ENCODE measurements at places on chromosomes 5 and 9.

GRCh38 chr9:130138791-130139190, 33.4 kb upstream of the NCS1 start:
- DNase-seq: no peak

- no peak for DNase-seq
Measured at GRCh38 chr9:135213566-135213965, 126.1 kb downstream of the OLFM1 start.

DNA sequence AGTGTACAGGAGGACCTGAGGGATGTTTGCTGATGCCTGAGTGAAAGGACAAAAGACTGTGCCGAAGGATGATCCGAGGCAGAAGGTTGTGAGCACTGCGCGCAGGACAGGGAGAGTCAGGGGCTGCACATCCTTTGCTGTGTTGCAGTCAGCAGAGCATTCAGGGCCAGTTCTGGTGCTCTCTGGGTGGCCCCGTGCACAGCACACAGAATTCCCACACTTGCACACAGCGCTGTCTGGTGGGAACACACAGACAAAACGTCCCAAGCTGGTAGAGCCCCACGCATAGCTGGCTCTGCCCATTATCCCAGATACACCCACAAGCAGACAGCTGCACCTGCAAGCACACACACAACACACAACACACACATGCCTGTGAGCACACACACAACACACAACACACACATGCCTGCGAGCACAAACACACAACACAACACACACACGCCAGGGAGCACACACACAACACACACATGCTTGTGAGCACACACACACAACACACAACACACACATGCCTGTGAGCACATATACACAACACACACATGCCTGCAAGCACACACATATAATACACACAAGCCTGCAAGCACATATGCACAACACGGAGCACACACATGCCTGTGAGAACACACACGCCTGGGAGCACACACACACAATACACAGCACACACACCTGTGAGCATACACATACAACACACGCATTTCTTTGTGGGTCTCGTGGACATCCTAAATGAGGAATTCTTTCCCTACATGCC, 74.4 kb downstream of the FGF18 start:
- DNase-seq: no peak

DNA sequence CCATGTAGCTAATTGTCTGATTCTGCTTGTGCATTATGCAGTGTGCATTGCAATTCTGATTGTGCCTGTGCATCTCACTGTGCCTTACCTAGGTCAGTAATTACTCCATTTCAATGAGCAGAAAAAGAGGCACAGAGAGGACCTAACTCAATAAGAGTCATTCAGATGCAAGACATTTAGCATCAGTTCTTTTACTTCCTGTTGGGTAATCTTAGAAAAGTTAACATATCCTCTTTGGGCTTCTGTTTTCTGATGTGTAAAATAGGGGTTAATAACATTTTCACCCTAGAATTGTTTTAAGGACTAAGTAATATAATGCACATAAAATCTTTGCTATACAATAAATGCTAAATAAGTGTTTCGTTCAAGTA, 7.0 kb upstream of the DCTN4 start:
- no peak for DNase-seq

DNA sequence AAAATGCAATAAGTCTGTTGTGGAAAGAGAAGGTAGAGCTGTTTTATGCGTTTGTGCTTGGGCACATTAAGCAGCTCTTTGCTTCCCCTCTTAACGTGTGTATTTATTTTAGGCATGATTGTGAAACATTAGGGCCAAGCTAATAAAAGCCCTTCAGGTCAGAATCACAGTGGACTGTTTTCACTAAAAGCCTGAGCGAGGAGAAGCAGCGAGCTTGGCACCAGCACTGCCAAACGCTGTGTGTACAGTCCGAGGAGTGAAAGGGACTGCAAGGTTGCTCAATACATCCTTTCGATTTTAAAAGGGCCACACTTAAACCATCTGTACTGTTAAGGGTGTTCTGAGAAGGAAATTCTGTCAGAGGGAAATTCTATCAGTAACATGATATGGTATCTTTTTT, 107.2 kb upstream of the CKMT2 start:
- no peak for DNase-seq

- no peak for DNase-seq
Measured at GRCh38 chr5:64158827-64159226, 6.8 kb upstream of the RNF180 start.

DNA sequence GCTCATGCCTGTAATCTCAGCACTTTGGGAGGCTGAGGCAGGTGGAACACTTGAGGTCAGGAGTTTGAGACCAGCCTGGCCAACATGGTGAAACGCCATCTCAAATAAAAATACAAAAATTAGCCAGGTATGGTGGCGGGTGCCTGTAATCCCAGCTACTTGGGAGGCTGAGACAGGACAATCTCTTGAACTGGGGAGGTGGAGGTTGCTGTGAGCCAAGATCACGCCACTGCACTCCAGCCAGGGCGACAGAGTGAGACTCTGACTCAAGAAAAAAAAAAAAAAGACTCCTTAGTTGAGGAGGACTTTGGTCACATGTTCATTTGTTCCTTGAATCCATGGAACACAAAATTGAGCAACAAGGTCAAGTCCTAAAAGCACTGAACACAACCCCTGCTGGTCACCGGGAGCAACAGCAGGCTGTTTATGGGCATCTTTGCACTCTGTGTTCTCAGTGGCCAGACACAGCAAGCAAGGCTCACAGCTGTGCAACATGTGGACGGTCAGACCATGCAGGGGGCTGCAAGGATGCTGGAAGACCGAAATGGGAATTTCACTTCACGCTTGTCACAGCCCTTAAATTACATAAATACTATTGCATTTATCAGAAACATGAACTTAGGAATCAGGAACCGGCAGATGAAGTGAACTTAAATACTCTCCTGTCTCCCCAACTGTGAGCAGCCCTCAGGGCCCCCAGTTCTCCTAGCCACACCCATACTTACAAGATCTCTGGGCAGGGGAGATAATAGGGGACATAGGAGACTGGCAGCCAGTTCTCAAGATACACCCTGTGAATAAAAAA, 2.8 kb downstream of the GBGT1 start:
- peak; percentile 49 for DNase-seq

GRCh38 chr9:109941771-109942170, 161.8 kb downstream of the PALM2AKAP2 start:
- no peak for DNase-seq

DNA sequence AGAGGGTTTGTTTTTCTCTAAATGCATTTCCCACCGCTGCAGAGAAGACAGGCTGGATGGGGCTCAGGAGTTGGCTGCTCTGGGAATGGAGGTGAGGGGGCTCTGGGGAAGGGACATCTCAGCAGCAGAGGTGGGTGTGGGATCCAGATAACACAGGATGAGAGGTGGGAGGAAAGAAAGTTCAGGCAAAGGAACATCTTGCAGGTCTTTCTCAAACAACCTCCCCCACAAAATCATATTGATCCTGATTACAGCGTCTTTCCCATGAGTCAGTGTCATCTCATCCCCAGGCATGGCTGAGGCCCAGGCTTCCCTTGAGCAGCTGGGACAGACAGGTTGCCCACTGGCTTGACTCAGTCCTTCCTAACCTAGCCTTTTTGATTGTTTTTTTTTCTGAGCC, 11.3 kb upstream of the ACSL6 start:
- peak; percentile 54 for DNase-seq

DNA sequence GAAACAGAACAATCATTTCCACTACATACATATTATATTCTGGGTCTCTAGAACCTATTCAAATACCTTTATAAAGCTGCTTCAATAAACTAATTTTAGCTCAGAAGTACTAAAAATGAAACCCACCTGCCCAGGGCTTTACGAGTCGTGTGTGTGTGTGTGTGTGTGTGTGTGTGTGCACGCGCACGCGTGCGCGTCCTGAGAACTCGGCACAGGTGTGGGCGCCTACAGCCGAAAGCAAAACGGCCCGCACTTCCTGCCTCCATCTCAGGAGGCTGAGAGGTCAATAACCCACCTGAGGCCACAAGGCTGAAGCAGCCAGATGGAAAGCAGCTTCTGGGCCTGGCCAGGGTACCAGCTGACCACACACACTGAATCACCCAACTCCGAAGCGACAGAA, 3.0 kb downstream of the CLPTM1L start:
- no peak for DNase-seq
